ENCODE measurements at places on chromosomes 3 and 15.

DNA sequence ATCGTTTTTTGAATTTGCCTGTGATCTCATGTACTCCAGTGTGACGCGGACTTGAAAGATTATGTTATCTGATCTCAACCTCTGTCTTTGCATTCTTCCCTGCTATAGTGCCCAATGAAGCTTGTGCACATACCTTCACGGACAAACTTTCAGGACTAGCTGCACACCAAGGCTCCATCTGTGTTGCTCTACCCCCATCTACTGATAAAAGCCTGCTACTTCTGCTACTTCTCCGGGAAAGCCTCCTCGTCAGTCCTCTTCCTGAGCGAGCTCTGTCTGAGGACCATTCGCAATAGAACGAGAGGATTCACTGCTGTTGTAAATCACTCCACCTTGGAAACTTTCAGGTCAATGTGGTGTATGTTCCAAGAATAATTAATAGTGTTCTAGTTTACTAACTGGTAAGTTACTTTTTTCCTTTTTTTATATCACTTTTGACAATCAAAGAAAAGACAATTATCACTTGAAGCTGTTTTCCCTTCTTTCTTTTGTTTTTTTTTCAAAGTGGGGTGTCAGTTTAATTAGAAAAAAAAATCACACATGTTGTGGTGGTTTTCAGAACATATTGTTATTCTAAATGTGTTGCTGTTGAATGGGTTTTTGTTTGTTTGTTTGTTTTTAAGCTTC, 217.6 kb downstream of the ARRDC4 start:
- DNase-seq, result peak; percentile 74

DNA sequence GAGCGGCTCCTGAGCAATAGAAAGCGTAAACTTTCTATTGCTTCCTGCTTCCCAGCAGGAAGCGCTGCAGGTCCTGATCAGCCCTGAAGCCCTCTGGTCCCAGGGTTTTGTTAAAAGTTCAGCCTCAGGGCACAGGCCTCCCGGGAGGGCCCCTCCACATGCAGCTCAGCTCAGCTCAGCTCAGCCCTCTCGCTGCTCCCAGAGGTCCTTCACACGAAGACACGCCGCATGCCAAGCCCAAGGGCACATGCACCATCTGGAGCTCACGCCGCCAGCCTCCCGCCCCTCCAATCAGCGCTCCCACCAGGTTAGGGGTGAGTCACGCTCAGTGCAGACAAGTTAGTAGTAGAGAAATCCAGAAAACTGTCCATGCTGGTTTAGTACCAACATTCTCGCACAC, 12.7 kb downstream of the TKT start:
- no peak for DNase-seq

GRCh38 chr3:9817436-9817835, 7.4 kb downstream of the TTLL3 start:
- no peak for DNase-seq

DNA sequence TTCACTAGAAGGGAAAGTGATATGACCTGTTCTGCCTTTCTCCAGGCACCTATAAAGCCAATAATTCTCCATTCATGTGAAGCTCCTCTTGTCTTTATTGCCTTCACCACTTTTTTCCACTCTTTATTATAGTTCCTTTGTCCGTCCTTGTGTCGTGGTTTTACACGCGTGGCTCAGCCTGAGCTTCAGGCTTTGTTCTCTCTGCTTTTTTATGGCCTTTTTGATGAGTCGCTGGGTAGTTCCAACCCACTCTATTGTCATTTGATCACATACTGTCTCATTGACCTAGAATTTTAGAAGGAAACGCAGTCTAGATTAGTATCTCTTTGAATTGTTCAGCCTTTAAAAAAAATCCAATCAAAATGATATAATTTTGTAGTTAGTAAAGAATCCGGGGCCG, 403.2 kb downstream of the PTPRG start:
- DNase-seq, result no peak

DNA sequence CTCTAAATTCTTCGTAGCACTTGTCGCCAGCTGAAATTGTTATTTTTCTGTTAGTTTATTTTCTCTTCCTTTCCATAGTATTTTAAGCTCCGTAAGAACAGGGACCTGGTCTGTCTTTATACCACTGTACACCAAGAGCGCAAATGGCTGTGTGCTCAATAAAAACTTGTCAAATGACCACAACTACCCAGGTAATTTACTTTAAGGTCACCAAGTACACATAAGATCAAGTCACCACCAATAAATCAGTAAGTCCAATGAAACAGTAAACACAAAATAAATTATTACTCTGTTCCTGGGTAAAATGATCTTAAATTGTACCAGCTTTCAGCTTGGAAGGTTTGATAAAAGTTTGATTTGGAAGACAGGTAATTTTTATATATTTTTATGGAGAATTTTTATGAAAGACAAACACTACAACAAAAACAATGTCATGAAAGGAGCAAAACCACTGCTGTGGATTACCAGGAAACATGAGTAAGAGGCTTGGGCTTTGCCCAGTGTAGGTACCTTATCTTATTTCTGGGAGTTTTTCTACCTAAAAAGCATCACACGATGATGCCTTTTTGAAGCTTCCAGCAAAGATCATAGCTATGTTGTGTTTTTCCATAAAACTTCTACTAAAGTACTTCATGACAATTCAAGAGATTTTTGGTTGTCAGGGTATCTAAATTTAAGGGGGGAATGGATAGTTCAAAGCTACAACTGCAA, 406.8 kb downstream of the SHQ1 start:
- DNase-seq, result no peak

DNA sequence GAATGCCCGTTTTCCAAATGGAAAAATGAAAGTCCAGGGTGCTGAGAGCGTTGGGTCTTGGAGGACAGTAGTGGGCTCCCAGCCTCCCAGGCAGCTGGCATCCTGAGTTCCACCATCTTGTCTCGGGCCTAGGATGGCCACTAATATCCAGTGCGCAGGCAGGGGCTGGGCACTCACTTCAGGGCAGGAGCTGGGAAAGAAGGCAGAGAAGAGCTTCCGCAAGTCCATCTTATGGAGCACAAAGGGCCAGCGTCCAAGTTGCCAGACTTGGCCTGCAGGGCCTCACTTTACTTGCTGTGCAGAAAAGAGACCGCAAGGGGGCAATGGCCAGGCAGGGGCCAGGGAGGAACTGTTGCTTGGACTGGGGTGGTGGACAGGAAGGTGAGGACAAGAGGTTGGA, 46.1 kb downstream of the IQSEC1 start:
- DNase-seq, result no peak

GRCh38 chr3:10530241-10530640, 24.9 kb upstream of the ATP2B2 start:
- DNase-seq, result no peak

DNA sequence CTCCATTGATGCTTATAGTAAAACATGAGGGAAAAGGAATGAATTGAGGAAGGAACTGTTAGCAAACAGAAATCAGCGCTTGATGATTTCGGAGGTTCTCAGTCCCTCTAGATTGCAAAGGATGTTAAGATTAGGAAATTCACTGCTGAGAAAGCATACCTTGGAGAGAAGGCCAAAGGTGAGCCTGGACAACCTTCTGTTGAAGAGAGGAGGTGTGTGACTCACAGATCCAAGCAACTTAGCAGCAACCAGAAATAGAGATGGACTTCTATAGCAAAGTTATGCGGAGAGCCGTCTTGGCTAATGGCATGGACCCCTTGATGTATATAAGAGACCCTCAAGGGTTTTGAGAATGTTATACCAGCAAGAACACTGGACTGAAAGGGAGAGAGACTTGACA, 114.3 kb downstream of the EEFSEC start:
- DNase-seq, result no peak

GRCh38 chr15:70172124-70172523, 74.4 kb upstream of the TLE3 start:
- no peak for DNase-seq

Data from inflammatory macrophage (primary cell).